ENCODE measurements at places on chromosomes 13 and 19.

DNA sequence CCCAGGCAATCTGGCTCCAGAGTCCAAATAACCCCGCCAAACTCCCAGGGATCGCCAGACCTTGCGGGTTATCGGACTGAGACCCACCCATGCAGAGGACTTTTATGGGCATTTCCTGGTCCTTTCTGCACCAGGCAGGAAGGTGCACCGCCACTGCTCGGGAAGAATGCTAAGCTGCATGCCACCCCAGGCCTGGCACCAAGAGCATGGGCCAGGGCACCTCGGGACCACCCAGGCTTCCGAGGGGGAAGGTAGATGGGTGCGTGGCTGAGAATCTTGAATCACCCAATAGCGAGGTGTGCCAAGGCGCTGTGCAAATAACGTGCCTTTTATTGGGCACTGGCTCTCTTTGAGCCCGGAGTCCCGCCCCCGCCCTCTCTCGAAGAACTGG lies 422 bp upstream of the ZNF575 start:
- no peak for DNase-seq

DNA sequence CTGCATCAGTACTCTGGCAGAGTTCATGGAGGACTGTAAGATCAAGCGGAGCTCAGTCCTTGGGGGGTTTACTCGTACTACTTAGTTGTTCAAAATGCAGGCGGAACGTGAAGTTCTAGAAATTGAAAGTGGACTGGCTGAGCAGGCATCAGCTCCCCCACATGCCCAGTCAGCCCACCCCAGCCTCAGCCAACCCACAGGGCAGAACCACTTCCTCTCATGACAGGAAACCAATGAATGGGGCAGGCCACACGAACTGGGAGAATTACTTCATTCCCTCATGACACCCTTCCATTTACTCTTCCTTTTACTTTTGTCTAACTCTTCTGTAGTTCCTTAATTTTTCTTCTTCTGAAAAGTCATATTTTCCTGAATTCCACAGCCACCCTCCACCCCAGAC lies 71.9 kb downstream of the FLT1 start:
- no peak for DNase-seq

GRCh38 chr13:99228737-99229691 lies 28.4 kb downstream of the UBAC2 start:
- peak; percentile 15 for DNase-seq

DNA sequence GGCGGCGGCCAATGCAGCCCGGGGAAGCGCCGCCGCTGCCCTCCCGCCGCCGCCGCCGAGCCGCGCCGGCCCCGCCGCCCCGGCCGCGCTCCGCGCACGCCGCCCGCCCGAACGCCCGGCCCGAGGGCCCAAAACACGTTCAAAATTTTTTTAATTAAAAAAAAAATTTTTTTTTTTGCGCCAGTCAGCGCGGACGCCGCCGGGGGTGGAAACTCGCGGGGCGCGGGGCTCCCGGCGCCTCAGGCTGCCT lies 468 bp downstream of the HMGB1 start:
- DNase-seq: no peak

DNA sequence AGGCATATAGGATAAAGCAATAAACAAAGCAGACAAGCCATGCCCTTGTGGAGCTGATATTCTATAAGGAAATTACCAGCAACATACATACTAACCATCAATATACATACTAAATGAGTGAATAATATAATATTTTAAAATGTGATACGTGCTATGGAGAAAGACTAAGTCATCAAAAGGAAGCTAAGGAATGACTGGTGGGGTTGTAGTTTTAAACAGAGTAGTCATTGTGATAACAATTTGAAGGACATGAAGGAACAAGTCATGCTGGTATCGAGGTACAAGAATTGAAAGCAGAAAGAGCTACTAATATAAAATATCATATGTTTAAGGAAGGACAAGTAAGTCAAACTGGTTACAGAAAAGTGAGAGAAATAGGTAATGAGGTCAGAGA lies 894.9 kb upstream of the PCDH9 start:
- no peak for DNase-seq

DNA sequence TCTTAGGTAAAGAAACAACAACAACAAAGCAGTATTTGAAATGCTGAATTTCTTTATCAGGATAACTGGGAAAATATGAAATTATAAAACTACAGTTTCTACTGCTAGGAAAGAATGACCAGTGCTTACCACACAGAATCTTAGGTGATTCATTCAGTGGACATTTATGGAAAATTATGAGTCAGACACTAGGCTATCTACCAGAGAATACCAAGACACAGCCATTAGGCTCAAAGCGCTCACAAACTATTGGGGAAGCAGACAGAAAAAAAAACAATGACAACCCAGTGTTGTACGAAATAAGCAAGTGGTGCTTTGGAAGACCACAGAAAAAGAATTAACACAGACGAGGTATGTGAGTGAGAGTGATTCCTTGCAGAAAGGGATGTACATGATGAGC lies 1019.5 kb downstream of the PCDH9 start:
- no peak for DNase-seq

DNA sequence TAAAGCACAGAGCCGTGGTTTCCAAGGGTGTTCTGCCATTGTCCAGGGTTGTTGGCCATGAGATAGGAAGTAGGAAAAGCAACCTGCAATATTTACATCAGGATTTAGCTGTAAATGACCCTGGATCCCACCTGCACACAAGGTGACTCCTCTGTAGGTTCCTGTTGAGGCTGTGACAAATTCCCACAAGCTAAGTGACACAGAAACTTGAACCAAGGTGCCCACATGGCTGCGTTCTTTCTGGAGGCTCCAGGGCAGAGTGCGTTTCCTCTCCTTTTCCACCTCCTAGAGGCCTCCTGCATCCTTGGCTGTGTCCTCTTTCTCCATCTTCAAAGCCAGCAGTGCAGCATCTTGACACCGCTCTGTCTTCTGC lies 11.9 kb downstream of the CEACAM21 start:
- DNase-seq: no peak

GRCh38 chr19:16325641-16326400 lies 1.2 kb downstream of the KLF2 start:
- no peak for DNase-seq

- DNase-seq: no peak
Observed at GRCh38 chr13:30744056-30744680, 8.8 kb downstream of the ALOX5AP start.

DNA sequence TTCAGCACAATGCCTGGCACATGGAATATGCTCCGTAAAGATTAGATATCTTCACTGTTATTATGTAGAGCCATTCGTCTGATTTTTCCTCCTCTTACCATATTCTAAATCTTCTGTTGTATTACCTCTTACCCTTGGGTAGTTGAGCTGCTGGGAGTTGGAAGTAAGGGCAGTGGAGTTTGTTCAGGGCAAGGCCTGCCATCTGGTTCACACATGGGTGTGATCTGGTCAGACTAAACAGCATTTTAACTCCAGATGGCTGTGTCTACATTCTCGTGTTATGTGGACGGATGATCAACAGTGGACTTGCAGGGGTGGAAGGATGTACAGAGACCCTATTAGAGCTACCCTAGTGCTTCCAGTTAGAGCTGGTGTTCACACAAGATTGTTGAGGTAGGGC lies 164.9 kb downstream of the ZIC5 start:
- no peak for DNase-seq

DNA sequence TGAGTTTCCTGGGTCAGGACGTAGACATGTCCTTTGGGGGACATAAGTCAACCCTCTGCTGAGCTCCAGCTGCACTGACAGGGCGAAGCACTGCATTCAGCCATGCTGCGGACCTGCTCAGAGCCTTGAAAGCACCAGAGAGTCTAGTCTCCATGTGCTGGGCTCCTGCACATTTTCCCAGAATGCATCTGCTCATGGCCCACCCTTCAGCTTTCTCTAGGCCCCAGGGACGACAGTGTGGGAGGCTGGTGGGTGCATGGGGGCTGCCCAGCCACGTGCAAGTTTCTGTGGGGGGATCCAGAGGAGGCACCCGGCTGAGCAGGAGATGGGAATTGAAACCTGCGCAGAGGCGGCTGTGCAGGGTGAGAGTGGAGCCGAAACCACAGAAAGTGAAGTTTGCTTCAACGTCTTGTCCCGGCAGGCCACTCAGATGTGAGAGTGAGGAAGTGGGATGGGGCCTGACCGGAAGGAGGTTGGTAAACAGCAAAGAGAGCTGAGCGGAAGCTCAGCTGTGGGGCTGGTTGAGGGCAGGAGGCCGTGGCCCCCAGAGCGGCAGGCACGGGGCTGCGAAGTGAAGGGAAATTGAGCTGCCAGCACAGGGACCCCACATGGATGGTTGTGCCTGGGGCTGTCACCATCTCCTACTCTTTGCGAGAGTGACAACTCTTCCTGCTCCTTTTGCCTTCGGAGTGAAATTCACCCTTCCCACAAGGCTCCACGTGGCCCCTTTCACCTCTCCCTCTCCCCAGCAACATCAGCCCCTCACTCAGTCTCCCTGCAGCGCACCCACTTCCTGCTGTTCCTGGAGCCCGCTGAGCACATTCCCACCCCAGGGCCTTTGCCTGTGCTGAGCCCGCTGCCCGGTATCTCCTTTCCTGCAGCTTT lies 11.8 kb downstream of the PGLS start:
- no peak for DNase-seq

DNA sequence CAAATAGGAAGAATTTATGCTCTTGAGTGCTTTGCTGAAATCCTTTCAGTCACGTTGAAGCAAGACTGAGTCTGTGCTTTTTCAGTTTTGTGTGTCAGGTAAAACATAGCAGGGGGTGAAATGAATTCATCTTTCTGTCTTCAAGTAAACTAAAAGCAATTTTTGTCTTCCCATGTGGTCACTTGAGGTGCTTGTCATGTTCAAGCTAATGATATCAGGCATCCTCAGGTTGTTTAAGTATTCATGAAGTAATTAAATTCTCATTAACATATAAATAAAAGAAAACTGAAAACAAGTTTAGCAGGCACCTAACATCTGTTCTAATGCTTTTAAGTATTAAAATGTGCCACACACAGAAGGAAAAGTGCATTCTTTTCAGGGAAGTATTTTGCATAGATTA lies 2701.3 kb downstream of the PCDH9 start:
- no peak for DNase-seq

GRCh38 chr13:44362394-44363040 lies 11.1 kb upstream of the SERP2 start:
- DNase-seq: no peak

- no peak for DNase-seq
Observed at GRCh38 chr19:21789466-21790085, 22.2 kb upstream of the ZNF100 start.

GRCh38 chr19:15550929-15551292 lies 42.6 kb downstream of the CYP4F22 start:
- DNase-seq: no peak

- no peak for DNase-seq
Observed at GRCh38 chr19:47497821-47498520, 14.0 kb upstream of the KPTN start.

GRCh38 chr19:42400404-42400803 lies 10.3 kb upstream of the CNFN start:
- DNase-seq: no peak

DNA sequence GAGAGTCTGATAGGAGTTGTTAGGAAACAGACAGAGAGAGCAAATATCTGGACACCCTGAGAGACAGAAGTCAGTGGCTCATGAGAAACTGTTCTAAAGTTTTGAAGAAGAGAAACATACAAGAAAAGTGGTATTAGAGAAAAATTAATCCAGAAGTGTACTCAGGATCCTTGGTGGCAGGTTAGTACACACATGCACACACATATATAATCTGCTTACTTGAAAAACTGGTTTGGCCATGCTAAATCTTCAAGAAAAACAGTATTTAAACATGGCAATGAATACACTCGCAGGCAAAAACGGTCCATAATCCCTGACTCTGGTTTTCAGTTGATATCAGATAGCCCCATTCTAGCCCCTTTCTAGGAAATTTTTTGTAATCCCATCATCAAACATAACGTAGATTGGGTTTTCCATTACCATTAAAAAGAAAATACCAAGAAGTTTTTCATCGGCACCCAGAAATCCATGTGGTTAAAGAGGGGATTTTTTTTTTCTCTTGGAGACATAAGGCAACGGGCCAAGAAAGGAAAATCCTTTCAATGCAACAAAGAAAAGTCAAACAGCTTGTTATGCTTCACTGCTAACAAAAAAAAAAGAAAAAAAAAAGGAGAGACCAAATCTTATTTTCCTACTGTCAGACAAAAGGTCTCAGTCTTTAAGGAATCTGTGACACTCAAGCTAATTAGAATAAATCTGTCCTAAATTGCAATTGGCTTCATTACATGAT lies 178.0 kb upstream of the MIR17HG start:
- no peak for DNase-seq

- no peak for DNase-seq
Observed at GRCh38 chr13:32496599-32497160, 41.9 kb downstream of the N4BP2L2 start.

Data from epithelial cell of proximal tubule (primary cell).